Left renal cortex interstitium (tissue), 4 donors: ENCODE measurements at places on chromosomes 1 and 21. TPM values are rescaled to one million over a fixed set of nuclear protein-coding genes. Genes with fewer than 3 reads are reported as not detected.

DNA sequence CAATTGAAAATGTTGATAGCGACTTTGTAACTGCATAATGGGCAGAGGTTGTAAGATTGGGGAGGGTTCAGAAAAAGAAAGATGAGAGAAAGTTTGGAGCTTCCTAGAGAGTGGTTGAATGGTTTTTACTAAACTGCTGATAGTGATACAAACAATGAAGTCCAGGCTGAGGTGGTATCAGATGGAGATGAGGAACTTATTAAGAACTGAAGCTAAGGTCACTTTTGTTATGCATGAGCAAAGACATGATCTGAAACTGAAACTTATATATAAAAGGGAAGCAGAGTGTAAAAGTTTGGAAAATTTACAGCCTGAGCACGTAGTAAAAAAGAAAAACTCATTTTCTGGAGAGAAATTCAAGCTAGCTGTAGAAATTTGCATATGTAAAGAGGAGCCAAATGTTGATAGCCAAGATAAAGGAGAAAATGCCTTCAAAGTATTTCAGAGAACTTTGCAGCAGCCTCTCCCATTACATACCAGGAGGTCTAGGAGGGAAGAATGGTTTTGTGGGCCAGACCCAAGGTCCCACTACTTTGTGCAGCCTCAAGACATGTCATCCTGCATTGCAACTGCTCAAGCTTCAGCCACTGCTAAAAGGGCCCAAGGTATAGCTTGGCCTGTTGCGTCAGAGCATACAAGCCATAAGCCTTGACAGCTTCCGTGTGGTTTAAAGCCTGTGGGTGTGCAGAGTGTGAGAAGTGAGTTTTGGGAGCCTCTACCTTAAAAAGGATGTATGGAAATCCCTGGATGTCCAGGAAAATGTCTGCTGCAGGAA is 843.9 kb downstream of the AMY1C start:
- no peak for DNase-seq

DNA sequence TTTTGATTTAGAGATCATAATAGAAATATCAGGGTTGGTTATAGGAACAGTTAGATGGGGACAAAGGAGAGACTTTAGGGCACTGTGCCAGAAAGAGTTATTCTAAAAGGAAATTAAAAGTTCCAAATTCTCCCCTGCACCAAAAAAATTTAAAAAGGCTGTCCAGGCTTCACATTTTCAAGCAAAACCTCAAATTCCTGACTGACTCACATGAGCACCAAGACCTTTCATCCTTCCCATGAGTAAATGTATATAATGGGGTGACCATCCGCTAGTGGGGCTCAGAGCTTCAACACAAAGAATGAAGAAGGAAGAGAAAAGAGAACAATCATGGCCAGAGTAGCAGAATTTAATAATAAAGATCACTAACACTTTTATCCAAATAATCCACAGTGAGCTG is 131.6 kb upstream of the MROH9 start:
- no peak for DNase-seq

DNA sequence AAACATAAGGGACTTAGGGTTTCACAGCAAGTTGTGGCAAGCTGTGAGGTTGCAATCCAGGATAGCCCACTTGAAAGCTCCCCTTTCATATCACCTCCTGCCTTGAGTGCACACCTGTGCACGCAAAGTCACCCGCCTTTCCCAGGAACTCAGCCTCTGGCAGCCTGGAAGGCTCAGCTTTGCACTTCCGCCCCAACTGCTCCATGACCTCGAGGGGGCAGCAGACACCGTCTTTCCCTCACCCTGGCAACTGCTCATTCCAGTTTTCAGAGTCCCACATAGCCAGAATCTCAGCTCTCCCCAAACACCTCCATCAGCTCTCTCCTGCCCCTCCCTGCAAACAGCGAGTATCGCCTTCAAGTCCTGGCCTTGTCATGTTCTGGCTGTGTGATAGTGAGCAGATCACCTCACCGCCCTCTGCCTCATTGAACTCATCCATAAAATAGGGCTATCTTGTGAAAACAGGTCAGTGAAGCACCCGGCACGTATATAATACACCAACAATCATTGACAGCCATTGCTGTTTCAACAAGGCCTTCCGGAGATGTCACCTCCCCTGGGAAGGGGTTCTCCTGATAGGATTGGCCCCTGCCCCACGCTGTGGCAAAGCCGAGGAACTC is 32.2 kb upstream of the EPB41 start:
- peak; percentile 68 for DNase-seq

GRCh38 chr1:42817440-42817767 is 207 bp upstream of the SVBP start:
- no peak for DNase-seq

The TLR5 gene
- polyA plus RNA-seq, result 6.0 TPM

The DMRTA2 gene
- not detected for polyA plus RNA-seq
